ENCODE measurements at places on chromosomes 2 and 18.

DNA sequence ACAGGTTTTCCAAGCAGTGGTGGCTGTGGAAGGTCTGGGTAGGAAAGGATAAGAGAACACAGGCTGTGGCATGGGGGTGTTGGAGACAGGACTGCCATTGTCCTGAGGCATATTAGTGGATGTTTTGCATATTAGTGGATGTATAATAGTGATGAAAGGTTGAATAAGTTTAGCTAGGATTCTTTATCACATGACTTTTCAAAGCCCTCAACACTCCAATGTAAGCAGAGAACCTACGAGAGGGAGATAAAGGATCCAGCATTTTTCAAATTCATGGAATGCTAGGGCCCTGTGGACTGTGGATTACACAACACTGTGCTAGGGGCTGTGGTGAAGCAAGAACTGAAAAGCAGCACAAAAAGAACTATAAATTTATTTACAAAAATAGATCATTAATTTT is 63.2 kb downstream of the POLE4 start:
- no peak for DNase-seq

- no peak for DNase-seq
Observed at GRCh38 chr2:170044751-170045478, 133.0 kb upstream of the MYO3B start.

- DNase-seq: no peak
Observed at GRCh38 chr2:79512442-79513401, at the start of gene CTNNA2. TSS of gene CTNNA2 (plus strand) at chr2:79513051.

GRCh38 chr2:172082944-172083627 is 2.2 kb upstream of the DLX1 start:
- DNase-seq: no peak

DNA sequence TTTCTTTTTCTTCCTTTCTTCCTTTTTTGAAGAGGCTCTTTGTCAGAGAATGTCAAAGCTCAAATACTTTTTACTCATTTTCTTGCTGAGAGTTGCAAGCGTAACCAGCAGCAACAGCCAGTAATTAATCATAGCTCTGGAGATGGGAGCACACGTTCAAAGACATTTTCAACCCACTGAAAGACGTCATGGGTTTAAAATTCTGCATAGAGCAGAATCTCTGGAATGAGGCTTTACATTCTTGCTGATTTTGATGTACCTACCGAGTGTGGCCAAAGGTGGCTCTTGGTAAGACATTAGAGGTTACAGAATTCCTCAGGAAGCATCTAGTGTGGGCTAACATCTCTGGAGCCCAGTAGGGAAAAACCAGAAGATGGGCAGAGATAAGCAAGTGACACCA is 292.5 kb downstream of the MTX2 start:
- DNase-seq: no peak

- DNase-seq: no peak
Observed at GRCh38 chr2:15556311-15556930, 4.7 kb downstream of the NBAS start.

- no peak for DNase-seq
Observed at GRCh38 chr18:51527826-51528225, 330.3 kb upstream of the MEX3C start.

DNA sequence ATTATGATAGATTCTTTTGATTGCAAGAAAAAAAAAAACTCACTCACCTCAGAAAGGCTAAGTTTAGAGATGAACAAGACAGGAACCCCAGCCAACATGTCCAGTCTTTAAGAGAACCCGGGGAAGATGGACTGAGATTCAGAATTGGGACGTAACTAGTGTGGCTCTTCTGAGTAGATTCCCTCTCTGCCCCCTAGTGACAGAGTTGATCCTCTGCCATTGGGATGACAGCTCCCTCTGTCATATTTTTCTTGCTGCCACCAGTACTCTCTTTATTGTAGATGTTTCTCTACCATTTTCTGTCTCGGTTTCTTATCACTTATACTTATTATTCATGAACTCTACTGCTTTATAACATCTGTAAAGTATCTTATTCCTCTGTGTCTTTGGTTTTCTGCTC is 77.7 kb downstream of the GULP1 start:
- DNase-seq: no peak

GRCh38 chr2:126990605-126991532 is 92.2 kb downstream of the TEX51 start:
- no peak for DNase-seq

- DNase-seq: no peak
Observed at GRCh38 chr2:178279142-178279541, 84.8 kb downstream of the OSBPL6 start.

GRCh38 chr2:42961385-42961811 is 169.0 kb upstream of the HAAO start:
- DNase-seq: no peak

DNA sequence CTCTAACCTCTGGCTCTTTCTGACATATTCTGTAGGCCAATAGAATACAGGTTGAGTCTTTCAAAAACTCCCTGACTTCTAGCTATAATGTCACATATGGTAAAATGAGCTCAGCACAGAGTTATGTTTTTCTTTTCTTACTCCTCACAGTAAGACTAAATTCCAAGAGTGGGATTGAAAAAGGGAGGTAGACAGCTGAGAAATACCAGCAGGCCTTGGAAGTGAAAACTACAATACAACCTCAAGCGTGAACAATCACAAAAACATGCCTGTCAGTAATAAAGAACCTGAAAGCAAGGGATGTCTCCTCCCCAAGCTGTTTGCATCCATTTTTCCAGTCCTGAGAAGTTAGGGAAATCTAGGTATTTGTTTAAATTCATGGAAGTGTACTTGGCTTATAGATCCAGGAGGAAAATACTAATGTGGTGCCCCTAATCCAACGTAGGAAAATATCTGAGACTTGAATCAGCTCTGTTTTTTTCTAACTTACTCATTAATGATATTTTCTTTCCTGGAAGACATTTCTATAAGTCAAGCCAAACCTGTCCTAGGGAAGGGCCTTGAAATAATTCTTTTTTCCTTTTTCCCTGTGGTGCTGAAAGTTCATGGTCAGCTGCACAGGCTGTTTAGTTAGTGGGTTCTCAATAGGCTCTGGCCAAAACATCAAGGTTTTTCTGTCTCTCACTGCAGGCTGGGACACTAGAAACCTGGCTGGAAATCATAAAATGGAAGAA is 167.9 kb upstream of the SPATS2L start:
- no peak for DNase-seq

Measured in CD4-positive, alpha-beta T cell treated with Interleukin-4 for 4 hours (primary cell).